Stimulated activated naive CD4-positive, alpha-beta T cell treated with Interleukin-2 at 50 U/mL for 16 hours (primary cell): ENCODE measurements at places on chromosomes 2 and 18.
A peak's percentile ranks its signal among the peaks of the same experiment; 100 is the strongest.

- DNase-seq: no peak
These were observed 40.7 kb downstream of the TTC39C start for GRCh38 chr18:24055009-24055804.

GRCh38 chr2:43100883-43101662 lies 125.3 kb downstream of the ZFP36L2 start:
- no peak for DNase-seq

- no peak for DNase-seq
These were observed 138.6 kb downstream of the BCL2 start for GRCh38 chr18:63180971-63181376.

- DNase-seq: no peak
These were observed 150.4 kb upstream of the ITGA6 start for GRCh38 chr2:172276961-172277360.

DNA sequence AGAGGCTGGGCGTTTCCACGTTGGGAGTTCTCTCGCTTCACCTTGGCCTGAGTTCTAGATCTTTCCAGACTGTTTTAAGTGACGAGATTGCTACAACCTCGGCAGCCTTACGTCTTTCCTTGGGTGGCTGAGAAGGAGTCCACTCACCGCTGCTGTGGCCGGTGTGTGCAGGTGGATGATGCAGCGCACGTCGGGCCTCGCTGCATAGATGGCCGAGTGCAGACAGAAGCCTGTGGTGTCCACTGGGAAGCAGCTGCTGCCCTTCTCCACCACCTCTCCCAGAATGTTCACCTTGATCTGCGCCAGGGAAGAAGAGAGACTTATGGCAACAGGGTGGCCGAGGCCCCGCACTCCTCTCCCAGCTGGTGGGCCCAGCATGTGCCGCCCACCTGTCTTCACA lies 75.7 kb downstream of the ADD2 start:
- DNase-seq: no peak

GRCh38 chr18:40812981-40813515 lies 1142.0 kb upstream of the PIK3C3 start:
- DNase-seq: no peak

DNA sequence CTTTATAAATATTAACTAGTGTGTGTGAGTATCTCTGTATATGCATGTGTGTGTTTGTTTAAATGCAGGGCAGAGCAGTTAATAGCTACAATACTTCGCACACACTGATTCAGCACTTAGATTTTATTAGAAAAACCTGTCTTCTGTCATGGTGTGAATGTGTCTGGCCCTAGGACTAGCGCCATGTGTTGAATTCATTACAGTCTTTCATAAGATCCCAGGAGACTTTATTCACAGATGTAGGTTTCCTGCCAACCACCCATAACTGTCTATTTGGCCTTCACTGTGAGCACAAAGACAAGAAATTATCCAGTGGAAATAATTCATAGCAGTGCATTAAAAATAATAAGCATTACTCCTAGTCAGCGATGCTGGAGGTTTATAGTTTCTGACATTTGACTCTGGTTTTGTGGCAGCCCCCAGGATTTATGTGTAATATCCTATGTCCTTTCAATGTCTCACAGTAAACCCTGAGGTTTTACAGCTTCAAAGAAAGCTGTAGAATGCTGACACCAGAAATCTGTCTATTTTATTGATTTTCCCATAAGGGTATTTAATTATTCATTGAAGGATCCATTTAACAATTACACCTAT lies 93.9 kb downstream of the ZNF804A start:
- no peak for DNase-seq

DNA sequence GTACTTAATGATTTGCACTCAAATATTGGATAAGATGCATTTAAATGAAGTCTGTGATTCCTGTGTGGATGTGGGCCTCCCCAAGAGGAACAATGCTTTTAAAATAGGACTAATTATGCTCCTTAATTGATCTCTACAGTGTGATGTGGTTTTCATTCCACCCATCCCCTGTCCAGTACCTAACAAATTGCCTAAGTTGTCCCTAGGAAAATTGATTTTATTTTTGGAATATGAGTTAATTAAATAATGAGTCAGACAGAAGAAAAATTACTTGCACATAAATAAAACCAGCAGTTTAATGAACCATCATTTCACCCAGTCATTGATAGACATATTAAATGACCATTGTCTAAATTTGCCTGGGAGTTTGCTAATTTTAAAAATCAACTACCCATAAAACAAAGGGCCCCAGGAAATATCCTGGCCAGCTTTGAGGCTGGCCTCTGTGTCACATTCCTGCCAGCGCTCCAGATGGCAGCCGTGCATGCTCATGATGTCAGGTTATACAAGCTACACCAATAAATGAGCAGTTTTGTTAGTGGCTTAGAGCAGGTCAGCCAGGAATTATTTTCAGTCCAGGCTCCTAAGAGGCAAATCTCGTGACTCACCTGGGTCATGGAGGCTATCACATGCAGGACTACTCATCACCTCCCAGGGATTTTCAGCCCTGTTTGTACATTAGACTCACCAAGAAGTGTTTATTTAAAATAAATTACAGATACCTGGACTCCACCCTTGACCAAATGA lies 31.9 kb downstream of the ABHD3 start:
- DNase-seq: no peak

- DNase-seq: no peak
These were observed 63.8 kb downstream of the EHD3 start for GRCh38 chr2:31297751-31298150.

GRCh38 chr2:128605421-128605820 lies 286.8 kb upstream of the HS6ST1 start:
- DNase-seq: no peak

DNA sequence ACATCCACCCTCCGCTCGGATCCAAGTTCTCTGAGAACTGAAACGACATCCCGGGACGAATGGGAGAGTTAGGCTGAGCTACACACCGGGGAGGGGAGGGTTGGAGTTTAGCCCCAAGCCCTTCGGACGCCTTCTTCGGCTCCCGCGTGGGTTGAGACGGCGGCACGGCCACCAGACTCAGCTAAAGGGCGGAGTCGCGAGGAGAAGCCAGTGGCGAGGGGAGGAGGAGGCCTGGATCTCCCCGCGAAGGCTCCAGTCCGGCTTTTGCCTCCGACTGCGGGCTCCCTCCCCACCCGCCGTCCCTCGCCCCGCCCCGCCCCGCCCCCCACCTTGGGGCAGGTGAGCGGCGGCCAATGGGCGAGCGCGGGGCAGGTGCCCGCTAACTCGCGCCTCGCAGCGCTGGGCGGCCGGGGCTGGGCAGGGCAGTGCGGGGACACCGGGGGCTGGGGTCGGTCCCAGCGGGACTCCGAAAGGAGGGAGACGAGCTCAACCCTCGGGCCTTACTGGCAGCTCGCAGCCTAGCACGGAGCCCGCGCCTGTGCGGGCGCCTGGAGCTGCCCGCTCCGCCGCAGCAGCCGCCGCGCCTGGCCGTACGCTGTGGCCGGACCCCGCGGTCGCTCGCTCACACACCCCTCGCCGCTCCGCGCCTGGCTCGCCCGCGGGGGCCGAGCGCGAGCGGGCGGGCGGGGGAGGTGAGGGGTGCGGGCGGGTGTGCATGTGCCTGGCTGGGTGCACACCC lies at the start of gene EMX1:
Gene EMX1, plus strand, starts transcription at position 382 of the 739 bp plus-strand sequence. Its CDS starts 334 bp downstream, at position 716.
- DNase-seq: peak; percentile 59
